ENCODE measurements at places on chromosomes 2 and 18.

DNA sequence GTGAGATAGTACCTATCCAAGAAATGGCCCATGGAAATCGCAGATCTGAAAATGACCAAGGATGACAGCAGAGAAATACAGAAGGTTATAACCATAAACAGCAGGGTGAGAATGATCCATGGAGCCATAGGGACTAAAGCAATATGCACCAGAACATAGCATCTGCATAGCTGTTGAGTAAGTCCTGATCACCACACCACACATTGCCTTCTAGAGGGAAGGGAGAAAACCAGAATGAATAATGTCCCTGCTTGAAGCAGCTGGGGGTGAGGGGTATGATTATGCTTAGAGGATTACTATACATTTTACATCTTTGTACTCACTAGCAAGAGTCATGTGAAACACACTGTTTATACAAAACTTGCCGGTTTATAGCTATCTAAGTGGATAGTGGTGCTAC lies 350.4 kb downstream of the MBD2 start:
- no peak for DNase-seq

DNA sequence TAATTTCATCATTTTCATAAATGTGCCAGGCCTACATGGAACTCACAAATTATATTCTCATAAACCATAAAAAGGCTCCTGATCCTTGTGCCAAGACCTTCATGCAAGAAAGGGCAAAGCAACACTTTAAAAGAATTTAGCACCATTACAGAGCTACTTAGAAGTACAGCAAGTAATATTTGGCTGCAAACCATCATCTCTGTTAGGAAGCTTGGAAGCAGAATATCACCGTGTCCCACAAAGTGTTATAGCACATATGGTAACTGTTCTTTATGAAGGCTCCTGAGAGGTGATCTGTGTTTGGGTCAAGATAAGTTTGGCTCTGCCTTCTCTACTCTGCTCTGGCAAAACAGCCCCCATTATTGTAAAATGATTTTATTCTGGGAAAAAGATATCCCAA lies 59.7 kb upstream of the KCNJ3 start:
- DNase-seq = no peak

DNA sequence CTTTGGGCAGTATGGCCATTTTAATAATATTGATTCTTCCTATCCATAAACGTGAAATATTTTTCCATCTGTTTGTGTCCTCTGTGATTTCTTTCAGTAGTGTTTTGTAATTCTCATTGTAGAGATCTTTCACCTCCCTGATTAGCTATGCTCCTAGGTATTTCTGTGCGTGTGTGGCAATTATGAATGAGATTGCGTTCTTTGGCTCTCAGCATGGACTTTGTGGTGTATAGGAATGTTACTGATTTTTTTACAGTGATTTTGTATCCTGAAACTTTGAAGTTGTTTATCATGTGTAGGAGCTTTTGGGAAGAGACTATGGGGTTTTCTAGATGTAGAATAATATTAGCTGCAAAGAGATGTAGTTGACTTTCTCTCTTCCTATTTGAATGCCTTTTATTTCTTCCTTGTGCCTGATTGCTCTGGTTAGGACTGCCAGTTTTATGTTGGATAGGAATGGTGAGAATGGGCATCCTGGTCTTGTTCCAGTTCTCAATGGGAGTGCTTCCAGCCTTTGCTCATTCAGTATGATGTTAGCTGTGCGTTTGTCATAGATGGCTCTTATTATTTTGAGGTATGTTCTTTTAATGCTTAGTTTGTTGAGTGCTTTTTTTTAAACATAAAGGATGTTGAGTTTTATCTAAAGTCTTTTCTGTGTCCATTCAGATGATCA lies 27.0 kb upstream of the THUMPD2 start:
- DNase-seq = no peak

DNA sequence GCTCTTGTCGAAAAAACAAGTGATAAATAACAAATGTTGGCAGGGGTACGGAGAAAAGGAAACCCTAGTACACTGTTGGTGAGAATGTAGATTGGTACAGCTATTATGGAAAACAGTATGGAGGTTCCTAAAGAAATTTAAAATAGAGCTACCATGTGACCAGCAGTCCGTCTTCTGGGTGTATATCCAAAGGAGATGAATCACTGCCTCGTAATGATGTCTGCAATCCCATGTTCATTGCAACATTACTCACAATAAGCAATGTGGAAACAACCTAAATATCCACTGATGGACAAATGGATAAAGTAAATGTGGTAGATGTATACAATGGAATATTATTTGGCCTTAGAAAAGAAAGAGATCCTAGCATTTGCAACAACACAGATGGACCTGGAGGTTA lies 50.6 kb downstream of the SLC16A14 start:
- DNase-seq = no peak

- peak; percentile 38 for DNase-seq
Observed at GRCh38 chr2:175251425-175252041, 70.0 kb upstream of the ATP5MC3 start.

DNA sequence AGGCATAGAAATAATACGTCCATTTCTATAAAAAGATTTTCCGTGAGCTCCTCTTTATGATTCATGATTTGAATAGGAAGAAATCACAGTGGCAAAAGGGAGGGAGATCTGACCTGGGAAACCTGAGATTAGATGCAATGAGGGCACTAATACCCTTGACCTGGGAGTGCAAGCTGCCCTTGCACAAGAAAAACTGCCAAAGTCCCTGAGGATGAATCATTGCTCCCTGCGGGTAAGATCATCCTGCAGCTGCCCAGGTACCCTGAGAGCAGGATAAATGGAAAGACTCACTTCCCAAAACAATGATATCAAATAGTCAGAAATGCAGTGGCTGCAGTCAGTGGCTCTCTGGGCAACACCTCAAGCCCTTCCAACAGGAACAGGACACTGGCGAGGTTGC lies 11.6 kb downstream of the FHL2 start:
- DNase-seq = no peak

DNA sequence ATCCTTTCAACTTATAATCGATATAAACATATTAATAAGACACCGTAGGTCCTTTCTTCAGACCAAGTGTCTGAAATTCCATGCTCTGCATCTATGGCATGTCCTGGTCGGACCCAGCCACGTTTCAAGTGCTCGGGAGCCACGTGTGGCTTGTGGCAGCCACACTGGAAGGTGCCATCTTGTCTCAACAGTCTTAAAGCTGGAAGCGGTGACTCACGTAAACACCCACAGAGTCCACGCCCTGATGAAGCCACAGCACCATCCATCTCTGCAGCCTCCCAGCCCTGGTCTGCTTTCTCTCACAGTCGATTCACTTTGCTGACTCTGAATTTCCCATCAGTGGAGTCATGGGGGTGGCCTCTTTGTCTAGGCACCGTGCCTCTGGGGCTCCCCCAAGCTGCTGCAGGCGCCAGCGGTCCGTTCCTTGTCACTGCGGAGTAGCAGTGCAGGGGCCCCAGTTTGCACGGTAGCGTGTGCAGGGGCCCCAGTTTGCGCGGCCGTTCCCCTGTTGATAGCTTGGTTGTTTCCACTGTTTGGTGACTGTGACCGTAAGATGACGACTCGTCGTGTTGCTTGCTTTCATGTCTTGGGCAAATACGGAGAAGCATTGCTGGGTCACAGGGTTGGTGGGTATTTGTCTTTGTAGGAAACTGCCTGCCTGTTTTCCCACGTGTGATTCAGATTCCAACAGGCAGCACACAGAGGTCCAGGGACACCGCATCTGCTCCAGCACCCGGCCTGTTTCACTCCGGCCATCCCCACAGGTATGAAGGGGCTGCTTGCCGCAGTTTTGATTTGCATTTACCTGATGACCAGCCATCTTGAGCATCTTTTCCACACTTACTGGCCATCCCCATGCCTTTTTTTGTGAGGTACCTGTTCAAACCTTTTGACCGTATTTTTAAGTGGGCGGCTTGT lies 240.3 kb downstream of the HDAC4 start:
- DNase-seq = no peak

- DNase-seq = peak; percentile 74
Observed at GRCh38 chr2:195363496-195363895, 293.5 kb upstream of the SLC39A10 start.

DNA sequence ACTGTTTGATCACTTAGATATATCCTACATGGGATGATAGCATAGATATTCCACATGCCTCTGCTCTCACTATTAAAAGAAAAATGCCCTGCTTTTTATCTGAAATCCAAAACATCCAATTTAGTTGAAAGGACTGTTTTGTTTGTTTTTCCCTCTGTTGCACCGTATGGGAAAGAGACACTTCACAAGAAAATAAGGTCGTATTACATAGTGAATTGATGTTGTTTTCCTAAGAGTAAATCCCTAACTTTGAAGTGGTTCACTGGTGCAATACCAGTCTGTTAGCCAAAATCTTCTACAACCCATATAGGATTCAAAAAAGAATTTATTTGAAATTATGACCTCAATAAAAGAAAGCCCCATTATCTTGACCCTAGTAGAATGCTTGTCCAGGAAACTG lies 18.1 kb downstream of the TGFA start:
- no peak for DNase-seq

- no peak for DNase-seq
Observed at GRCh38 chr2:154827286-154827685, 128.8 kb downstream of the KCNJ3 start.

DNA sequence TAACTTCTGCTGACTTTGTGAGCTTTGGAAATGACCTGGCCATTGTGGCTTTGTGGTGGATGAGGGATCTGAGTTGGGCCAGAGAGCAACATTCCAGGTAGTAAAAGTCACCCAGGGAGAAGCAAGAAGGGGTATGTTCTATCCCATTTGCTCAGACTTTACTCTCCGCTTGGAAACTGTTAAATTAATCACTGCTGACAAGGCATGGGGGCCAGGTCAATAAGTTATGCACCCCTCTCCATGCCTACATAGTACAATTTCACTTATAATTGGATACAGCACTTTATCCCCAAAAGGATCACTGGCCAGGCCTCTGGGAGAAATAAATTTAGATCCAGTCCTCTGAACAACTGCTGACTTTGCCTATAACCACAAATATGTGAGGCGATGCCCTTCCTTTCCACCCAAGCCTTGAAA lies 92.1 kb downstream of the RPRM start:
- peak; percentile 69 for DNase-seq

DNA sequence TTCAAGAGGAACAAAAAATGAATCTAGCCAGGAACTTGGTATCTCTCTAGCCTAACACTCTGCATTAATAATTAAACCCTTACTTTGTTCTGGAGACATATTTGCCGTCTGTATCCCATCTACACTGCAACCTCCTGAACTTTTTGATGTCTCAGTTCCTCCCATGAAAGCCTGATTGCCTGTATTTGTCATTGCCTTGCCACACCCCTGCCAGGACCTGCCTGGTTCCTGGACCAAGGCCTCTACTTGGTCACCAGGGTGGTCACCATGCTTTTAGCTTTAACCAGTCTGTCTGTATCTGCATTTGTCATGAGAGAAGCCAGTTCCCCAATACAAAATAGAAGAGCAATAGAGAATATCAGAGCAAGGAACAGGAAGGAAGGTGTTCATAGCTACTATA lies 58.8 kb upstream of the NOL4 start:
- peak; percentile 2 for DNase-seq

- DNase-seq = peak; percentile 48
Observed at GRCh38 chr2:209663139-209663538, 108.5 kb upstream of the UNC80 start.

- DNase-seq = no peak
Observed at GRCh38 chr2:151056870-151057269, 204.8 kb downstream of the RBM43 start.

- no peak for DNase-seq
Observed at GRCh38 chr18:58861353-58861752, 3.3 kb upstream of the ZNF532 start.

DNA sequence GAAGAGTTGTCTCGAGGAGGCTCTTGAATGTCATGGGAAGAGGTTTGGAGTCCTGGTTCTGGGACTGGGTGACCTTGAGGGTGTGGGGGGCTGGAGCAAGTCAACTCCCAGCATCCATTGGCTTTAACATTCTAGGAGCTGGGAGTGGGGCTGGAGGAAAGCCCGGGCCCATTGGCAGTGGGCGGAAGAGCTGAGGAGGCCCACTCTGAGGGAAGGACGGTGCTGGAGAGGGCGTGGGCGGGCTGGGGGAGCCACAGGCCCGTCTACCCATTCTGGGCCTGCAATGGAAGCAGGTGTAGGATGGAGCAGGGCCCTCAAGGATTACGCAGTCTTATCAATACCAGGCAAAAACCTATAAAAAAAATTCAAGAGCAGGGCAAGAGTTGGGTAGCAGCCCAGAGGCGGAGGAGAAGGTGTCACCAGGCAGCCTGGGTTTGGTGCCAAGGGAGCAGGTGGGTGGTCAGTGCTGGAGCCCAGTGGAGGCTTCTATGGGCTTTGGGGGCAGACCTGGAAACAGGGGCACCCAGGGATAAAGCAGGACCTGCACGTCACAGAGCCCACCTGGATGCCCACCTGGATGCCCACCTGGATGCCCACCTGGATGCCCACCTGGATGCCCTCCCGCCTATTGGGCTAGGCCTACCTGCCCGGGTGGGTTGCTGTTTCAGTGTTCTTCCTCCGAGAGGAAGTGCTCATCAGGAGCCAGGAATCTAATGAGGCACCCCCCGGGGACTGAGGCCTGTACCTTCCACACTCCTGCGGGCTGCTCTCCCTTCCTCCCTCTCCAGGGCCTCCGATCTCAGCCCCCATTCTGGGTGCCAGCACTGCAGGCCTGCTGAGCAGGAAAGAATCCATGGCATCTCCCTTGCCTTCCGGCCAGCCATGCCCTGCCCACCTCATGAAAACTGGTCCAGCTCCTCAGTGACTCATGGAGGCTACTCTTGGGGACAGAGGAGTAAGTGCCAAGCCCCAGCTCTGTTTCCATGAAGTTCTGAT lies 71.3 kb downstream of the CTIF start:
- peak; percentile 24 for DNase-seq

- no peak for DNase-seq
Observed at GRCh38 chr2:157421331-157421944, 22.5 kb downstream of the CYTIP start.

- no peak for DNase-seq
Observed at GRCh38 chr2:19274439-19274838, 84.0 kb downstream of the OSR1 start.

DNA sequence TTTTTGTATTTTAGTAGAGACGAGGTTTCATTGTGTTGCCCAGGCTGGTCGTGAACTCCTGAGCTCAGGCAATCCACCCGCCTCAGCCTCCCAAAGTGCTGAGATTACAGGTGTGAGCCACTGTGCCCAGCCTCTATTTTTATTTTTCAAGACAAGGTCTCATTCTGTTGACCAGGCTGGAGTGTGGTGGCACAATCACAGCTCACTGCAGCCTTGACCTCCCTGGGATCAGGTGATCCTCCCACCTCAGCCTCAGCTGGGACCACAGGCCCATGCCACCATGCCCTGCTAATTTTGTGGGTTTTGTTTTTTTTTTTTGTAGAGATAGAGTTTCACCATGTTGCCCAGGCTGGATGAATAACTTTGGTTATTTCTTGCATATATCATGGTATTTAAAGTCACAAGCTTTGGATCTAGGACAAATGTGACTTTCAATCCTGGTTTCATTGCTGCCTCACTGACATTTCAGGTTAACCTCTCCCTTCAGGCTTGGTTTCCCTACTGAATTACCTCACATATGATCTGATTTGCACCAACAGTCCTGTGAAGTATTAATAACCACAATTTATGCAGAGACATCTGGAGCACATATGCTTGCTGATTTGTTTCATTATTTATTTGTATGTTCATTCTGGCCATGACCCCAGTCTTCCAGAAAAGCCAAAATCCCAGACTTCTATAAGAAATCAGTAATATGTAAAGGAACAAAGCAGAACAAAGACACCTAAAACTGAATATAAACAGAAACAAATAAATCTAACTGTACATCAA lies 17.5 kb upstream of the RAB31 start:
- no peak for DNase-seq

- DNase-seq = no peak
Observed at GRCh38 chr2:240170354-240170735, 29.9 kb upstream of the OTOS start.

- DNase-seq = no peak
Observed at GRCh38 chr2:153287109-153287801, 191.3 kb downstream of the RPRM start.

All from kidney tubule cell (primary cell).